ENCODE measurements at places on chromosomes 4 and X. TPM values are rescaled to one million over a fixed set of nuclear protein-coding genes. Genes with fewer than 3 reads are reported as not detected.
A peak's percentile ranks its signal among the peaks of the same experiment; 100 is the strongest.

The STX18 gene
- total RNA-seq = 26.5 TPM

- no peaks in the 10 kb centered on the region for H3K27me3 ChIP-seq
- H3K36me3 ChIP-seq = peaks cover 10% of the 10 kb centered on the region
- peak overlapping the region; percentile 73 for H3K4me3 ChIP-seq
- no peak for DNase-seq
- peaks cover 32% of the 10 kb centered on the region for H3K4me1 ChIP-seq
Measured at GRCh38 chrX:15751155-15751819, 13.2 kb downstream of the CA5B start.

The ALB gene
- total RNA-seq = not detected

DNA sequence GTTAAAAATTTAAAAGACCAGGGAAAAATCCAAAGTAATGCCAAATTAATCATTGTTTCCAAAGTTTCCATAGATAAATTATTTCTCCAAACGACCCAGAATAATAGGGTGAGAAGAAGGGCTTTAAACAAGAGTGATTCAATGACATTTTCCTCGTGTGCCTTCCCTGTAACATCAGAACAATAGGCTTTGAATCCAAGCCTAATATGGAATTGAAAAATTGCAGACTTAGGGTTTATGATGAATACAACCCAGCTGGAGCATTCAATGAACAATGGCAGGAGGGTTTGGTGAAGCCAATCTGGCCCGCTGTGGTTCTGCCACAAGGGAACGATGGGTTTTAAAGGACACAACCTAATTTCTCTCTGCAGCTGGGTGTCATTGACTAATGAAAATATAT, 94.2 kb downstream of the CBLL2 start:
- no peak for DNase-seq
- no peaks in the 10 kb centered on the region for H3K27me3 ChIP-seq
- H3K27ac ChIP-seq = no peak overlapping the region
- H3K4me3 ChIP-seq = no peak overlapping the region

DNA sequence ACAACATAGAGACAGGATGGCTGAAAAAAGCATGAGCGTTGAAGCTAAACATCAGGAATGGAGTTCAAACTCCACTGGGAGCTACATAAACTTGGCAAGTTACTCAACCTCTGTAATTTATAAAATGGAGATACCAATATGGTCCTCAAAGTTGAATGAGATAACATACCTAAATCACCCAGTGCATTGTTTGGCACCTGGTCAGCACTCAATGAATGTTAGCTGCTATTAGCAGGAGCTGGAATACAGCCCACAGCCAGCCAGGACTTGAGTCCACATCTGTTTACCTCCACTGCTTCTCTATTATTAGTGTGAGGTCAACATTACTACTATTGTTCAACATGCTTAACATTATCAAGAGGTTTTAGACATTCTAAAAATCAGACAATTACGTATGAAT, 97.9 kb downstream of the NR3C2 start:
- no peak overlapping the region for H3K27ac ChIP-seq
- no peak for DNase-seq

GRCh38 chr4:14787894-14788293, 214.4 kb upstream of the CPEB2 start:
- no peaks in the 10 kb centered on the region for H3K36me3 ChIP-seq
- H3K4me3 ChIP-seq = no peak overlapping the region
- H3K4me1 ChIP-seq = peaks cover 1% of the 10 kb centered on the region
- no peak for DNase-seq
- H3K27me3 ChIP-seq = no peaks in the 10 kb centered on the region

DNA sequence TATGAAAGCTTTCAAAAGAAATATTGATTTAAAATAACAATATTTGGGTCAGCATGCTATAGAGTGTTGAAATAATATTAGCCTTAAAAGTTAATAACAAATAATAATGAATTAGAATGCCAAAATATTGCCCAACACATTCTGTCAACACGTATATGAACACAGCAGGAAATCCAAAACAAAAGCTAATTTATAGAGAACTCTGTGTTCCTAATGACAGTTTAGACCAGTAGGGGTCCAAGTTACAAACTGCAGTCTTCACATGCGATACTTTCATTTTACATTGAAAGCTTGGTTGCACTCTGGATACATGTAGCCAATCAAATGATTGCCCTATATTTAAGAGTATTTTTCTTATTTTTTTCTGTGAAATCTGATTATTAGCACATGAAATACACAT, 274.4 kb downstream of the DCTD start:
- no peak overlapping the region for H3K4me3 ChIP-seq
- H3K27me3 ChIP-seq = peaks cover 2% of the 10 kb centered on the region
- H3K36me3 ChIP-seq = no peaks in the 10 kb centered on the region

The LPAR4 gene
- not detected for total RNA-seq

DNA sequence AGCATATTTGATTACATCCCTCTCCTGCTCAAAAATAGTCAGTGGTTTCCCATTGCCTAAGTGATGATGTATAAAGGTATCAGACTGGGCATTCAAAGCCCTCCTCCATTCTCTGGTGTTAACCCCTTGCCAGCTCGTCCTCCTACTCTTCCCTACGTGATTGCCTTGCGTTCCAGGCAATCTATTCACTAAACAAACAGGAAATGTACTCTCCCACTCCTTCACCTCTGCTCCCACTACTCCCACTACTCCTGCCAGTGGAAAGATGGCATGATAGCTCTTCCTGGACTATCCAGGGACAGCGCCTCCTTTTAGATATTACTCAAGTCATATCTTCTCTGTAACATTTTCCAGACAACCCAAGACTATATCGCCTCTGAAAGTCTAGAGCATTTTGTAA, 5.8 kb downstream of the DGAT2L6 start:
- DNase-seq = no peak
- H3K4me1 ChIP-seq = peaks cover 3% of the 10 kb centered on the region
- no peak overlapping the region for H3K27ac ChIP-seq
- no peak overlapping the region for H3K4me3 ChIP-seq
- H3K27me3 ChIP-seq = no peaks in the 10 kb centered on the region

- no peaks in the 10 kb centered on the region for H3K36me3 ChIP-seq
- no peak overlapping the region for H3K4me3 ChIP-seq
- H3K4me1 ChIP-seq = no peaks in the 10 kb centered on the region
- no peak overlapping the region for H3K27ac ChIP-seq
- DNase-seq = no peak
Measured at GRCh38 chr4:176671532-176671931, 121.2 kb downstream of the VEGFC start.

GRCh38 chrX:113400193-113400704, 559.6 kb upstream of the AMOT start:
- no peaks in the 10 kb centered on the region for H3K4me1 ChIP-seq
- no peaks in the 10 kb centered on the region for H3K36me3 ChIP-seq
- H3K4me3 ChIP-seq = no peak overlapping the region
- H3K27me3 ChIP-seq = no peaks in the 10 kb centered on the region

- no peaks in the 10 kb centered on the region for H3K36me3 ChIP-seq
- DNase-seq = no peak
- no peaks in the 10 kb centered on the region for H3K4me1 ChIP-seq
- no peak overlapping the region for H3K27ac ChIP-seq
- H3K4me3 ChIP-seq = no peak overlapping the region
- peaks cover 2% of the 10 kb centered on the region for H3K27me3 ChIP-seq
Measured at GRCh38 chr4:68589790-68590189, 13.7 kb upstream of the UGT2B17 start.

The MID2 gene
- 11.7 TPM for total RNA-seq

GRCh38 chr4:38154252-38154651, 194.1 kb downstream of the PTTG2 start:
- peaks cover 17% of the 10 kb centered on the region for H3K4me1 ChIP-seq
- no peak overlapping the region for H3K4me3 ChIP-seq
- H3K36me3 ChIP-seq = no peaks in the 10 kb centered on the region
- H3K27me3 ChIP-seq = peaks cover 5% of the 10 kb centered on the region
- H3K27ac ChIP-seq = peak overlapping the region; percentile 11

- peaks cover 60% of the 10 kb centered on the region for H3K4me1 ChIP-seq
- no peak overlapping the region for H3K27ac ChIP-seq
Measured at GRCh38 chrX:136620780-136621179, 27.2 kb upstream of the CD40LG start.

GRCh38 chrX:122914256-122914655, 269.8 kb upstream of the GRIA3 start:
- H3K4me3 ChIP-seq = no peak overlapping the region
- H3K27me3 ChIP-seq = no peaks in the 10 kb centered on the region
- H3K4me1 ChIP-seq = no peaks in the 10 kb centered on the region
- H3K36me3 ChIP-seq = no peaks in the 10 kb centered on the region

The FAM149A gene
- total RNA-seq = 1.4 TPM

DNA sequence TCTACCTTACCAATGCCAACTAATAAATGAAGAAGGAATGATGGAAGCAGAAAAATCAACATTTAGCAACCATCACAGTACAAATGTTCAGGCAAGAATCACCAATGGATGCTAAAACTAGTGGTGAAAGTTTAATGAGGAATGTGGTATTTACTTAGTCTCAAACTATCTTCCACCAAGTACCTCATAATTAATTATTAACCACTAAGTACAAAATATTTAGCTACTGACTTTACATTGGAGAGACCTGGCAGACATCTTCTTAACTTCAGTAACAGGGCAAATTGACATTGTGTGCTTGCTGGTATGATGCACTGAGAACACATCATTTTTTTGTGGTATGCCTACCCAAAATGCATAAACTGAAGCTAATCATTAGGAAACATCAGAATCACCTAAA, 82.4 kb downstream of the DLG3 start:
- no peaks in the 10 kb centered on the region for H3K36me3 ChIP-seq
- H3K27me3 ChIP-seq = no peaks in the 10 kb centered on the region
- no peak overlapping the region for H3K4me3 ChIP-seq
- H3K27ac ChIP-seq = no peak overlapping the region

DNA sequence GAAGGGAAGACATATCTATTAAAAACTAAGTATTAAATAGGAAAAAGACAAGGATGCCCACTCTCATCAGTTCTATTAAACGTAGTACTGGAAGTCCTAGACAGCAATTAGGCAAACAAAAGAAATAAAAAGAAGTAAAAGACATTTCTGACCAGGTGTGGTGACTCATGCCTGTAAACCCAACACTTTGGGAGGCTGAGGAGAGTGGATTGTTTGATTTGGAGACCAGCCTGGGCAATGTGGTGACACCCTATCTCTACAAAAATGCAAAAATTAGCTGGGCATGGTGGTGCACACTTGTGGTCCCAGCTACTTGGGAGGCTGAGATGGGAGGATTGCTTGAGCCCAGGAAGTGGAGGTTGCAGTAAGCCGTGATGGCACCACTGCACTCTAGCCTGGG, 1071.8 kb downstream of the FAT4 start:
- H3K27ac ChIP-seq = no peak overlapping the region
- no peak for DNase-seq
- no peaks in the 10 kb centered on the region for H3K36me3 ChIP-seq
- H3K4me1 ChIP-seq = no peaks in the 10 kb centered on the region
- no peaks in the 10 kb centered on the region for H3K27me3 ChIP-seq

- H3K27ac ChIP-seq = no peak overlapping the region
- DNase-seq = no peak
- peaks cover 13% of the 10 kb centered on the region for H3K36me3 ChIP-seq
- H3K4me3 ChIP-seq = no peak overlapping the region
- H3K27me3 ChIP-seq = no peaks in the 10 kb centered on the region
Measured at GRCh38 chr4:39713691-39714090, 15.8 kb downstream of the UBE2K start.

DNA sequence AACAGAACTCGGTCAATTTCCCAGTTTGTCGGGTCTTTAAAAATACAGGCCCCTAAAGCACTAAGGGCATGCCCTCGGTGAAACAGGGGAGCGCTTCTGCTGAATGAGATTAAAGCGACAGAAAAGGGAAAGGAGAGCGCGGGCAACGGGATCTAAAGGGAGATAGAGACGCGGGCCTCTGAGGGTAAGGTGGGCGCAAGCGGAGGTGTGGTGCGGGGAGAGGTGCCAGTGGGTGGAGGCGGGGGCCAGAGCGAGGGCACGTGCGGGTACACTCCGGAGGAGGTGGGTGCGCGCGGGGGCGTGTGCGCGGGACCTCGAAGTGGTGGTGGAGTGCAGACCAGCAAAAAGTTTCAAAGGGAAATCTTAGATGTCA, 787 bp upstream of the TET2 start:
- peak overlapping the region; percentile 92 for H3K4me3 ChIP-seq
- DNase-seq = no peak
- H3K36me3 ChIP-seq = peaks cover 11% of the 10 kb centered on the region
- no peaks in the 10 kb centered on the region for H3K27me3 ChIP-seq
- peaks cover 24% of the 10 kb centered on the region for H3K4me1 ChIP-seq
- H3K27ac ChIP-seq = peak overlapping the region; percentile 92

The DUSP9 gene
- not detected for total RNA-seq

The NSG1 gene
- total RNA-seq = 46.8 TPM

The PRRG1 gene
- not detected for total RNA-seq

GRCh38 chr4:7411896-7412553, 22.7 kb downstream of the PSAPL1 start:
- H3K4me3 ChIP-seq = no peak overlapping the region
- peaks cover 2% of the 10 kb centered on the region for H3K27me3 ChIP-seq

The HSFX3 gene
- total RNA-seq = not detected

GRCh38 chr4:64272432-64272831, 136.8 kb downstream of the TECRL start:
- no peaks in the 10 kb centered on the region for H3K36me3 ChIP-seq
- no peak overlapping the region for H3K4me3 ChIP-seq
- no peaks in the 10 kb centered on the region for H3K27me3 ChIP-seq
- H3K27ac ChIP-seq = no peak overlapping the region
- DNase-seq = no peak
- H3K4me1 ChIP-seq = no peaks in the 10 kb centered on the region

GRCh38 chrX:75303795-75304194, 29.9 kb downstream of the UPRT start:
- H3K27me3 ChIP-seq = no peaks in the 10 kb centered on the region
- peaks cover 32% of the 10 kb centered on the region for H3K36me3 ChIP-seq
- no peak overlapping the region for H3K27ac ChIP-seq

DNA sequence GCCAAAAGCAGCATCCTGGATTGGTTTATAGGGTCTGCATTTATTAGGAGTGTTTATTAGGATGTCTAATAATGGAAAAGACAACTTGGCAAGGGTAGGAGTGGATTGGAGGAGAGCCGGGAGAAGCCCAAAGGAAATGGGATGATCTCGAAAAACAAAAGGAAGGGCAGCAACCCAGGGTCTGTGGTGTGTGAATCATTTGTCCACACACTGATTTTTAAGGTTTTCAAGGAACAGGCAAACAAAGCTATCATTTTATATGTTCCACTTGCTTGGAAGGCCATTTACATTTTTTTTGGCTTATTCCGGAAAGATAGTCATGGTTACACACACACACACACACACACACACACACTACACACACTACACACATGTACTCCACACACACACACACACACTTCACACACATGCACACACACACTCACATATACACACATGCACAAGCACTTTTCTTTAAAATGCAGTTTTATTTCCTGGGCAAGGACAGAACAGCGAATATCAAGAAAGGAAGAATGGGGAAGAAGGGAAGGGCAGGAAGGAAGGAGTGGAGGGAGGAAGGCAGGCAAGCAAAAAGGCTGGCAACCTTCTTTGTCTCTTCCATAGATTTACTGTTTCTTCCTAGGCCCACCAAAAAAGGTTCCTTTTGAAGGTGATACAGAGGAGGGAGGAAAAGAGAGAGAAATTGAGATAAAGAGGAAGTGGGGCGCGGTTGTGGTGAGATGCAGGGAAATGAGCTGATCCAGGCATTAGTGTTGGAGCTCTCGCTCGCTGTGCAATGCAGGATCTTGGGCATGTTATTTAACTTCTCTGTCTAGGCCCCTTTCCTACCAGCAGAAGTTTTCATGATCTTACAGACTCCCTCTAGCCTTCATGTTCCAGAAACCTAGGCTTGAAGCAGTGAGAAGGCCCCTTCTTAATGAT, 88.6 kb upstream of the MAML3 start:
- H3K27me3 ChIP-seq = no peaks in the 10 kb centered on the region
- no peak for DNase-seq
- peak overlapping the region; percentile 91 for H3K27ac ChIP-seq
- peaks cover 30% of the 10 kb centered on the region for H3K4me1 ChIP-seq
- H3K36me3 ChIP-seq = no peaks in the 10 kb centered on the region
- peak overlapping the region; percentile 80 for H3K4me3 ChIP-seq

Measured in activated naive CD8-positive, alpha-beta T cell treated with anti-CD3 and anti-CD28 coated beads, Interleukin-2, amount 10 ng/mL, durations not matched to agents 7 days and 5 days (primary cell).